ENCODE measurements at places on chromosomes 2 and 18. TPM values are rescaled to one million over a fixed set of nuclear protein-coding genes. Genes with fewer than 3 reads are reported as not detected.

Gene IGFBP5
- 0.19 TPM for total RNA-seq

Gene LAMA3
- 29.5 TPM for total RNA-seq

Gene RMC1
- total RNA-seq = 15.0 TPM

Gene FSHR
- not detected for total RNA-seq

Gene DLGAP1
- 0.09 TPM for total RNA-seq

Gene ARHGAP25
- 0.13 TPM for total RNA-seq

Gene IL1R1
- total RNA-seq = 34.5 TPM

Gene SULT1C2
- total RNA-seq = 0.36 TPM

Gene TMEM185B
- total RNA-seq = 52.0 TPM

Gene ELOA2
- not detected for total RNA-seq
